NCI-H1417 treated with DMSO at 0.1 percent for 48 hours (cell line): ENCODE measurements at places on chromosomes 4 and X.

GRCh38 chrX:133598601-133599335 lies 183.5 kb upstream of the GPC4 start:
- DNase-seq, result no peak

DNA sequence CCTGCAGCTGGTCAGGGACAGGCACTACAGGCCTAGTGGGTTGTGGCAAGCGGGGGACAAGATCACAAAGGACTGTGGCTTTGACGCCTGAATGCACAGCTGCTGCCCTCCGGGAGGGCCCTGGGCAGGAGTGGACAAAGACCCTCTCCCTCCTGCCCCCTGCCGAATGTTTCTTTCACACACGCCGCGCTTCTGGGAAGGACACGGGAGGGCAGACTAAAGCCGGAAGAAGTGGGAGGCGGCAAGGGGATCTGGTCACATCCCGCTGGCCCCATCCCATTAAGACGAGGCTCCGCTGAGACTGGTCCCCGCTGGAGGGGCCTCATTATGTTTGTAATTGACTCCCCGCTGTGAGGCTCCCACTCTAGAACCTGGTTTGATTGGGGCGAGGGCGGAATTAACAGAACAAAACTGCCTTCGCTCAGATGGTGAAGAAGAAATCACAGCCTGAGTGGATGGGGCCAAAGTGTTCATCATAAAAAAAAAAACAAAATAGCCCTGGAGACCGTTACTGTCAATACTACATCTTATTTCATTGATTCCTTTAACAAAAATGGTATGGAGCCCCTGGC lies 37.8 kb upstream of the PSAPL1 start:
- DNase-seq, result no peak

- no peak for DNase-seq
Measured at GRCh38 chrX:149818652-149819051, 36.9 kb downstream of the MAGEA9 start.

GRCh38 chr4:163171590-163171989 lies 4.9 kb upstream of the NAF1 start:
- no peak for DNase-seq

GRCh38 chrX:150316564-150316963 lies 46.6 kb upstream of the MAMLD1 start:
- no peak for DNase-seq

- DNase-seq, result no peak
Measured at GRCh38 chrX:72176981-72177380, 4.6 kb upstream of the PIN4 start.

- no peak for DNase-seq
Measured at GRCh38 chr4:142497606-142498005, 348.5 kb downstream of the INPP4B start.

DNA sequence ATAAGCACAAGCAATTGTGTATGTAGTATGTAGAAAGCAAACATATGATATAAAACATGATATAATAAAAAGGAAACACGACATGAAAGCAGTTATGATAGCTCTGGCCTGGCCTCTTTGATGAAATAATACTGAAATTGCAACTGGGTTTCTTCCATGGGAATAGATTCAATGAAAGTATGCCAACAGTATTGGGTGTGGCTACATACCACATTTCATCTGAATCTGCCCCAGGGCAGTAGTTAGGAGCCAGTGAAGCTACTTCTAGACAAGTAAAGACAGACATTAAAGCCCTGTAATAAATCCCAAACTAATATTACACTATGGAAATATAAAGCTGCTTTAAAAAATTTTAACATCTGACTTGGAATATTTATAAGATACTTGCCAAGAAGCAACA lies 207.3 kb downstream of the FBXW7 start:
- no peak for DNase-seq

DNA sequence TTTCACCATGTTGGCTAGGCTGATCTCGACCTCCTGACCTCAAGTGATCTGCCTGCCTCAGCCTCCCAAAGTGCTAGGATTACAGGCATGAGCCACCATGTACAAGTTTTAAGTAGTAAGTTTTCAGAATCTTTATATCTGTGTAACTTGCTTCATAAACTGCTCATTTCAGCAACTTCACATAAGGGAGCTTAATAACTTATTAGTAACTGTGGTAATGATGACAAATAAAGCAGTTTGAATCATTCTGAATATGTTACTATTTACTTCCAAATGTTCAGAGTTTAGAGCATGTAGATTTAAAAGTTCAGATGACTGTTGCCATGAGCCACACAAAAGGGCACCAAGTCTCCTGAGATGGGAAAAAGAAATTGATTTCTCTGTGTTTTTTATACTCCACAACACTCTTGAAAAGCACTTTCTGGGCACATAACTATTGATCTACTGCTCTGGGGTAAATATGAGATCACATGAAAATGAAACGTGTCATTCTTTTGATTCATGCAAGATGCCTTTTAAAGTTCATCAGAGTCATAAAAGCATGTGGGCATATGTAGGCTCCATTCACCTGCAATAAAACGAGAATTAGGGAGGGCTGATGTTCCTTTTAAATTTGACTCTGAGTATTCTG lies 14.1 kb upstream of the CA5B start:
- no peak for DNase-seq

DNA sequence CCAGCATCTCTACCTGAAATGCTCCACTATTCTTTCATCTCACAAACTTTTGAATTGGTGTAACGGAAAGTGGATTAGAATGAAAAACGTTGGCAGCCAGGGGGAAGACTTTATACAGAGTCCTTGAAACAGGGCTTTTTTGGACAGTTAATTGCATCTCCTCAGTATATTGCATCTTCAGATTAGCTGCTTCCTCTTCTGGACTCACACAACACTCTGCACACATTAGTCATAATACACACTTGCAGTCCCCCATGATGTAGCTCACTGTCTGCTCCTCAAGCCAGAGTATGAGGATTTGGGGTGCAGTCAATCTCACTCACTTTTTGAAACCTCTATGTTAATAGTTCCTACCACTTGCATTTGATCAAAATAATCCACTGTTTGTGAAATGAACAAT lies 101.0 kb downstream of the ADGRA3 start:
- DNase-seq, result no peak

GRCh38 chr4:40564815-40565483 lies 64.7 kb downstream of the RBM47 start:
- no peak for DNase-seq

DNA sequence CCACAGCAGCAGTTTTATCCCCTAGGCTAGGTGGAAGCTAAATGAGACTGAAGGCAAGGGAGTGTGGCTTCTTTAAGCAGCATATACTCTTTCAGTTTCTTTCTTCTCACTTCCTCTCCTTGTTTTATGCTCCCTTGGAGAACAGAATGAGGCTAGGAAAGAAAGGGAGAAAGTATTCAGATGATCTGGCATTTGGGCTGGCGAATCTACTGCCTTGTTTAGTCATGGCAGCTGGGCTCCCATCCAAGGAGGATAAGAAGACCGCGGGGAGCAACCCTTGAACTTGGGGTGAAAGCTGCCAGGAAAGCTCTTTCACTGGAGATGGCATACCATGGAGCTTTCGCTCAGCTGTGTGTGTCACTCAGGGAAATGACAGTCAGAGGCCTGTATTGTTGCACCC lies 72.1 kb downstream of the ARHGEF38 start:
- DNase-seq, result no peak

- no peak for DNase-seq
Measured at GRCh38 chr4:41257906-41258305, 1.2 kb downstream of the UCHL1 start.
